ENCODE measurements at places on chromosomes 7 and 10.

DNA sequence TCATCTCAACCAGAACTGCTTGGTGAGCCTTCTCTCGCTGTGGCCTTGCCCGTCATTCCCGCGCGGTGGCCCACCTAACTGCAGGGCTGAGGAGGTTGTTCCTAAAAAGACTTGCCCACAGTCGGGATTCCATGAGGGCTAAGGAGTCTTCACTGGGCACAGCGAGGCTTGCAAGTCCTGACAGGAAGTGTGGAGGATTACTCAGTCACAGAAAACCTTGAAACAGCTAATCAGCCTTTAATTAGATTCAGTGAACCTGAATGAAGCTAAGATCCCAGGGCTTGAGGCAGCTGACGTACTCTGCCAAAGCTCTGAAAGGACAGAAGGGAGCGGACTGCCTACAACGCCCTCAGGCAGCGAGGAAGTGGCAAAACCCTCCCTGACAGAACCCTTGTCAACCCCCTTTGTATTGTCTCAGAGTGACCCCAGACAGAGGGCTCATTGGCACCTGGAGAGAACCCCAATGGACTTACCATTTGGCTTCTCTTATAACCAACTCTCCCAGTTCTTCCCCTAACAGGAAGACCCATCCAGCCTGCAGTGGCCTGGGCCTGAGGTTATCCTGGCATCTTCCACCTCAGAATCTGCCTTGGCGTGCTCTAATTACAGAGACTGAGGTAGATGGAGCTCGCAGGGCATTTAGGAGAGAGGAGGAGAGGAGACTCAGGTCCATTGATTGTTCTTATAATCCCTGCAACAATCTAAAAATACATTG lies 2.5 kb upstream of the LAMB4 start:
- no peak for DNase-seq

- DNase-seq, result no peak
Measured at GRCh38 chr7:73703757-73704639, 15.5 kb downstream of the STX1A start.

GRCh38 chr10:28367929-28368484 lies 65.1 kb upstream of the MPP7 start:
- DNase-seq, result peak; percentile 14

DNA sequence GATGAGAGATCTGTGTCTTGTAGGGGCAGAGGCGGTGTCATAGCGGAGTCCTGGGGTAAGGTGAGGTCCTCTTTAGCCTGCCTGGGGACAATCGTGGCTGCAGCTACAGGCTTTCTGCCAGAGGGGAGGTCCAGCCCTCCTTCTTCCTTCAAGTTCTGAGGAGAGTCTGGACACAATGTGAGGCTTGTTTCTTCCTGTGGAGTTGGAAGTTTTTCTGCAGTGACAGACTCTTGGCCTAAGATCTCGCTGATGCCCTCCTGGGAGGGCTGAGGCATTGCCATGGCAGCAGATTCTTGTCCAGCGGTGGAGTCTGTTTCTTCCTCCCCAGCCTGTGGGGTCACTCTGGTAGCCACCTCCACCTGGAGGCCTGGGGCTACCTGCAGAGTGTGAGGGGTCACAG lies 4.4 kb downstream of the NACAD start:
- DNase-seq, result no peak

DNA sequence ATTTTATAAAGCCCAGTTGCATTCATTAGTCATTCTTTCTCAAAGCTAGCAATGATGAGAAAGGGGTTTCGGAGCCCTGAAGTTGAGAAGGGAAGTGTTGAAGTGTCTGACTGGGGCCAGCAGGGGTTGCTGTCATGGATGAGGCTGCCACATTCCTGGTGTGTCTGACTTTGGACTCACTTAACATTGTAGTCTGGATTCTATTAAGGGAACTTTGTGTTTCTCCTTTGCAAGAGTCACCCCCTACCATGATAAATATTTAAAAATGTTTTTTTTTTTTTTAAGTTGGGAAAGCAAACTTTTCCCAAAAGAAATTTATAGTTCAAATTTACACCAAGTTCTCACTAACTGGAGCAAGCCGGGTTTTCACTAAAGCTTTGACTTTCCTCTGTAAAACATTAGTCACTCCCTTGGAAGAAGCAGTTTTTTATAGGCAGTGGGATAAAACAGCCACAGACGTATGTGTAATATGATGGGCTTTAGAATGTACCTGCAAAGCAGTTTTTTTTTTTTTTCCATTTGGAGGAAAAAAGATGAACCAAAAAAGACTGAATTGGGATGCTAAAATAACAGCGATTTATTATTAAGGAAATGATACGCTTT lies 243.6 kb downstream of the TWIST1 start:
- no peak for DNase-seq

DNA sequence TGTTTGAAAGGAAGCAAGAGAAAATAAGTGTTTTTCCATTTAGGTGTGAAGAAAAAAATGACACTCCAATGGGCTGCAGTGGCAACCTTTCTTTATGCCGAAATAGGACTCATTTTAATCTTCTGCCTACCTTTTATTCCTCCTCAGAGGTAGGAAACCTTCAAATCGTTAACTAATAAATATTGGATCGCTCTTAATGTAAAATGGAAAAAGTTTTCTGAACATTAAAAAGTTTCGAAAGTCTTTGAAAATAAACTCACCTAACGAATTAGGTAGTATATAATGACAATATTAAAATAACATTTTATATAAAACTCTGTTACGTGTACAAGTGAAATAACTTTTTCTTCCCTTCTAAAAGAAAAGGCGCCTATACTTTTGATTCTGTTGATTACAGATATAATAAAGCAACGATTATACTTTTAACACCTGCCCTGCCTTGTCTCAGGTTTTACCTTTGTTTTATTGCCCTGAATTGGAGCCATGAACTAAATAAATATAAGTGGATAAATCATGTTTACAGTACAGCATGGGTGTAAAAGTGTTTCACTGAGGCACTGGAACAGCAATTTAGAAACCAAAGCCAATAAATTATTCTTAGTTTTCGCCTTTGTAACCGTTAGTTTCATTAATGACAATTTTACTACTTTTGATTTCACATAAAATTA lies 804 bp downstream of the BCAP29 start:
- DNase-seq, result no peak
